Fibroblast of skin of back (primary cell): ENCODE measurements at places on chromosomes 11 and 22.
A peak's percentile ranks its signal among the peaks of the same experiment; 100 is the strongest.

- no peak for DNase-seq
Observed at GRCh38 chr11:65136515-65137096, 2.3 kb upstream of the SYVN1 start.

DNA sequence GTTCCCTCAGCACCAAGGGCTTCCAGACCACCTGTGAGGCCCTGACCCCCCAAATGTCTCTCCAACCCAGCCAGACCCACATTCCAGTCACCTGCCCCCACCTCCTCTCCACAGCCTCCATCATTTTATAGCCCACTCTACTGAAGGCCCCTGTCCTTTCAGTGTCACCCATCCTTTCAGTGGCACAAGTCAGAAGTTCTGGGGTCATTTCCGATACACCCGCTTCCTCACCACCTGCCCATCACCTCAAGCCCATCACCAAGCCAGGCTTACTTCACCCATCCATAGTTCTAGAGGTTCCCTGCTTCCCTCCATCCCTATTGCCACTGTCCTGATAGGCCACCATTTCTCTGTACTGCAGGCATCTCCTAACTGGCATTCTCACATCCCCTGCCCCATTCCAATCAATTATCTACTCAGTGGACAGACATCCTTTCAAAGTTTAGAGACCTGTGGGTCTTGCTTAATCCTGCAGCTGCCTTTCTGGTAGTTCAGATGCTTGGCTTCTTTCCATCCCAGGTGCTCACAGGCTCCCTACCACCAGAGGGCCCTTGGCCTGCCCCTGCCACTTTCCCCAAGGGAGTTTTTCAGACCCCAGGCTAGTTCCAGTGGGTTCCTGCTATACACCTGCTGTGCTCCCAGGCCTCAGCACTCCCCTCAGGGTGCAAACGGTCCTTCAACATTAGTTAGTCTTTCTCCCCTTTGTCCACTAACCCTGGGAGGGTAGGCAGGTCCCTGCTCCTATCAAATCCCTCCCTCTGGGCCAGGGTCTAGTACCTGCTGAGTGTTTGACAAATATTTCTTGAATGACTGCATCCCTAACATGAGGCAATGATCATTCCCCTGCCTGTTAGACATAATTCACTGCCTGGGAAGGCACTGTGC, 7.6 kb downstream of the KCNQ1OT1 start:
- no peak for DNase-seq

DNA sequence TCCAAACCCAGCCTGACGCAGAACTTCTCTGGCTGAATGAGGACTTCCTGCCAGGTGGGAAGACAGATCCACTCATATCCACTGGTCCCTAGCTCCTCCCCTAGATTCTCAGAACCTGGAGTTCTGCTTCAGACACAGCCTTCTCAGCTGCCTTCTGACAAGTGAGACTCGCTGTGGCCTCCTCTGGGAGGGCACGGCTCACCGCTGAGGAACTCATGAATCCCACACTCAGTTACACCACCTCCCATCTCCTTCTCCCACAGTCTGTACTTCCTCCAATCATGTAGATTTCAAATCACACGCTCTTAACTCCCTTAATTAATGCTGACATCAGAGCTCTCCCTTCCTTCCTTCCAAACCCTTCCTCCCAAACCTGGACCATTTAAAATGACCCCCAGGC, 86.4 kb upstream of the TMEM45B start:
- no peak for DNase-seq

GRCh38 chr11:117195761-117196160, 3.4 kb upstream of the TAGLN start:
- DNase-seq: no peak

DNA sequence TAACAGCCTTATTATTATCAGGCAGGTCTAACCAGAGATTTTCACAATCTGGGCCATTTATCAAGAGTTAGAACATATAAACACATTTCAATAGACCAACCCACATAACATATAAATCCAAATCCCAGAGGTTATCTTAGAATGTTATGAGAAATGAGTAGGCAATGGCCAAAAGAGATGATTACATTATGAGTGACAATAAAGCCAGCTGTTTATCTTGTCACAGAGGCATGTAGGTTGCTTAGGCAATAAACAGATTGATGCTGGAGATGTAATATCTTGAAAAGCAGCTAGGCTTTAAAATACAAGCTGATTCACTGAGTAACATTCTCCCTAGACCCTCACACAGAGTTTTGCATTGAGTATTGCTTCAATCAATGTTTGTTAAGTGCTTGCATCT, 148.5 kb upstream of the SESN3 start:
- DNase-seq: no peak

- DNase-seq: no peak
Observed at GRCh38 chr11:78469896-78470295, 52.3 kb upstream of the GAB2 start.

GRCh38 chr11:31807799-31808667, 3.1 kb downstream of the PAX6 start:
- no peak for DNase-seq

GRCh38 chr22:30238661-30239487, 7.7 kb downstream of the LIF start:
- DNase-seq: peak; percentile 70

GRCh38 chr11:82315093-82315492, 418.6 kb downstream of the FAM181B start:
- no peak for DNase-seq

- DNase-seq: no peak
Observed at GRCh38 chr22:30822216-30823014, 127.7 kb downstream of the OSBP2 start.

DNA sequence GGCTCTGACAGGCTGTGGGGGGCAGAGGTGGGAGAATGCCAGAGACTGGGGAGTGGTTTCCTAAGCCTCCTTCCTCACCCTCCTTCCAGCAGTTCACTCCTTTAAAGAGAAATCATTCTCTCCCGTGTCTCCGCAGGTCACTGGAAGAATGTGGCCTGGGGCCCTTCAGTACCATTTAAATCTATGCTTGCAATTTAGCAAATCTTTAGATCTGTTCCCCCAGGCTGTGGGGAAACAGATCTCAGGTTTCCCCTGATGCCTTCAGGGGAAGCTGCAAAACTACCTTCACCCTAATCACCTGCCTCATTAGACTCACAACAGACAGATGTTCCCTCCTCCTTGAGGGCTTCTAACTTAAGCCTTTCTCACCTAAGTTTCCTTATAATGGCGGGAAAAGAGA, 55.3 kb downstream of the KIRREL3 start:
- no peak for DNase-seq

- DNase-seq: no peak
Observed at GRCh38 chr11:31150841-31151240, 218.7 kb downstream of the DCDC1 start.

- DNase-seq: no peak
Observed at GRCh38 chr11:33177676-33178336, 16.5 kb upstream of the CSTF3 start.

- no peak for DNase-seq
Observed at GRCh38 chr22:37008365-37008764, 10.9 kb downstream of the TST start.

- DNase-seq: no peak
Observed at GRCh38 chr22:33821290-33821689, 99.0 kb downstream of the LARGE1 start.

GRCh38 chr11:125517116-125517770, 21.2 kb upstream of the FEZ1 start:
- peak; percentile 69 for DNase-seq

DNA sequence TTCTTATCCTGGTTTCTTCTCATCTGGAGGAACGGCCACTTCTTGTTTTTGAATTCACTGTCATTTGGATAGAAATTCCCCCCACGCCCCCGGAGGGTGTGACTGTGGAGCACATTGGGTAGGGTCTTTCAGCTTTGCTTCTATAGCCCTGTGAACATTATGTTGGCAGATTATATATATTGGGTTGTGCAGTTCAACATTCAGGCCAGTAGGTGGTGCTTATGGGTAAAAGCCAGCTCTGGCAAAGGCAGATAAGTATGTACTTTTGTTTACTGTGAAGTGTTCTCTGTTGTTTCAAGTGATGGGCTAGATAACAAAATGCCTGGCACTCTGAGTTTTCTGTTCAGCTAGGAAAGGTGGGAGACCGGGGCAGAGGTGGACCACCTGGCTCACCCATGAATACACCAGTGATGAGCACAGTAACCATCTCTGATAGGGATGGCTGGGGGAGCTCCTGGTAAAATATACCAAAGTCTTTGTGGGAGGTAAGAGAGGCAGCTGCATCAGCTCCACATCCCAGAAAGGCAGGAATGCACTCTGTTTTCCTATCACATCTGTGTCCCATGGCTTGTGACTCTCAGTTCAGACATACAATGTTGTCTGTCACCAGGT, 1348.2 kb upstream of the RAG2 start:
- peak; percentile 40 for DNase-seq

- no peak for DNase-seq
Observed at GRCh38 chr11:118397448-118397847, 4.0 kb upstream of the ATP5MG start.

- DNase-seq: no peak
Observed at GRCh38 chr11:23563591-23563990, 703.3 kb upstream of the CCDC179 start.

DNA sequence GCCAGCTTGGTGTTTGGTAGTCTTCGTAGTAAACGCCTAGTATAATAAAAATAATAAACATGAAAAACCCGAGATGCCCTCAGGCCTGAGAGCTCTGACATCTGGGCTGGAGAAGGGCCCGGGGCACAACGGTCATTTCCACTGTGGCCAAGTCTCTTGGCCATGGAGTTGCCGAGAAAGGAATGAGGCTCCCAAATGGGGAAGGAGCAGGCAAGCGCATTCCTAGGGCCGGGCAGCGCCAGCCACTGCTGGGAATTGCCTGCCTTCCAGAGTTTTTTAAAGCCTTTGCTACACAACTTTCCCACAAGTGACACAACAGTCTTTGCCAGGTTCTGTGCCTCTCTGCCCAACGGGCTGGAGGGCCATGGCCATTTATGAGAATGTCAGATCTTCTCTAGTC, 103.4 kb downstream of the NAV2 start:
- no peak for DNase-seq

GRCh38 chr22:31313366-31314147, 21.3 kb upstream of the PIK3IP1 start:
- DNase-seq: peak; percentile 44

GRCh38 chr11:68527585-68527984, 67.0 kb downstream of the PPP6R3 start:
- DNase-seq: no peak

DNA sequence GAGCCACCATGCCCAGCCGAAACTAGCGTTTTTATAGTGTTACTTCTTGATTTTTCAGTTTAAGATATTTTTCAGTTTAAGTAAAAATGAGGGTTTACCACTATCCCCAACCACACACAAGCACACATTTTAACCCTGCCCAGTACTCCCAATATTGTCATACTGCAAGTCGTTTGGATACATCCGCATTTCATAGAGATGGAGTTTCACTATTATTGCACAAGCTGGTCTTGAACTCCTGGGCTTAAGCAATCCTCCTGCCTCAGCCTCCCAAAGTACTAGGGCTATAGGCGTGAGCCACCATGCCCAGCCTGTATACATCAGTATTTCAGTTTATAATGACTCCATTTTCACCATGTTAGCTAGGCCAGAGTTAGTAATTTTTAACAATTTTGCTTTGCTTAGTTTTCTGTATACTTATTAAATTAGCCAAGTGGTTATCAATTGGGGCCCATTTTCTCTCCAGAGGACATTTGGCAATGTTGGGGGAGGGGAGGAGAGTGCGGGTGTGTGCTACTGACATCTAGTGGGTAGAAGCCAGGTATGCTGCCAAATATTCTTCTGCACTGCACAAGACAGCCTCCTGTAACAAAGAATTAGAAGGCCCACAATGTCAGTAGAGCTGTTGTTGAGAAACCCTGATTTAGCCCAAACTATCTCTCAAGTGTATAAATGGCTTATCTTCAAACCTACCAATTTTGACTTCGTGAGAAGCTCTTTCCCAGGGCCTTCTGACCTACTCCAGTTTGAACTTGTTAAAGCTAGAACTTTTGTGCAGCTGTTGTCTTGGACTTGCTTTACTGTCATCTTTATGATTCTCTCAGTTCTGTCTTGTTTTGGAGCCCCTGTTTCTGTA, 7.3 kb downstream of the USP47 start:
- DNase-seq: peak; percentile 59

GRCh38 chr11:128351168-128351567, 236.2 kb downstream of the ETS1 start:
- DNase-seq: no peak

- DNase-seq: no peak
Observed at GRCh38 chr11:13576995-13577394, 81.2 kb upstream of the PTH start.

GRCh38 chr11:4891996-4892640, 10.4 kb downstream of the OR51T1 start:
- peak; percentile 93 for DNase-seq

- peak; percentile 47 for DNase-seq
Observed at GRCh38 chr11:46391578-46392420, at the start of gene CHRM4. TSS of gene CHRM4 (minus strand) at chr11:46391776. CDS start at chr11:46386557, 5,219 bp downstream.

DNA sequence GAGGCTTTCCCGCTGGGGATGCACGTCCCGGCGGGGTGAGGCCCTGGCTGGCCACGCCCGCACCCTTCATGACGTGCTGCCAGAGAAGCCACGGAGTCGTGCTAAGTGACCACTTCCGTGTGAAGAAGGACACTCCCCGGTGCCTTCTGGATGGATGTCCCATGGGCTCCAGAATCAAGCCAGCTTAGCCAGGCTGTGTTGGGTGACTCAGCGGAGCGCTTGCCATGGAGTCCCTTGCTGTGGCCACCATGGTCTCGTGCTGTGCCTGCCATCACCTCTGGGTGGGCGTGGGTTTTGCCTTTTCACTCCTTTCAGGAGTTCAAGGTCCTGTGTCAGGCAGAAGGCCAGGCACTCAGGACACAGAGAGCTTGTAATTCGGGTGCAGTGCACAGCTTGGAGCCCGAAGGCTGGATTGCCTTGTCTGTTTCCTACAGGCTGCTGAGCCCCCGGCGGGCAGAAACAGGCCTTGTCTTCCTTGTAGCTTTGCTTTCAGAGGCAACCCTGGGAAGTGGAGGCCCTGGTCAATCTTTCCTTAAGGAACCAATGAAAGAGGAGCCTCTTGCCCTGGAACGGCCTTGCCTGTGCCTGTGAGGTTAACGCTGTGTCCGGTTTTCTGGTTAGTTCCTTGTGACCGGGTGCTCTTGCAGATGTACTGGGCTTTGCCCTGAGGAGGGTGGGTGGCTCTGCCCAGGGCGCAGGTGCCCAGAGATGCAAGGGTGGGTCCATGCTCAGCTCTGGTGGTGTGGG, 268.6 kb downstream of the TBC1D22A start:
- DNase-seq: peak; percentile 65

GRCh38 chr11:28704801-28705200, 596.6 kb downstream of the METTL15 start:
- no peak for DNase-seq

- no peak for DNase-seq
Observed at GRCh38 chr22:35479985-35480550, 60.6 kb upstream of the RASD2 start.

GRCh38 chr22:36936362-36937116, 23.1 kb downstream of the CSF2RB start:
- no peak for DNase-seq

DNA sequence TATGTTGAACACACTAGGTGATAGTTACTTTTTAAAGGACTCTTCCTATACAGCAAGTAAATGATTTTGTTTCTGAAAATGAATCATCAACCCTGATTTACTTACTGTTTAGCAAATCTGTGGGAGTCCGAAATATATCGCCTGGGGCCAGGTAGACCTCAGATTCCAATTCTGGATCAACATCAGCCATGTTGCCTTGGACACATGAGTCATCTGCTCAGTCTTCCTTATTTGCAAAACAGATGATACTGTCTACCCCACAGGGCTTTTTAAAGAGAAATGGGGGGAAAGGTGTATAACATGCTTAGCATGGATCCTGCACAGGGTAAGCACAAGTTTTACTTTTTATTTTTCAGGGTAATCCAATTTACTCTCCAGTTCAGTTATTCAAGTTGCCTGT, 324.2 kb downstream of the TENM4 start:
- DNase-seq: no peak
